ACHN (cell line): ENCODE measurements at places on chromosomes 12 and 14.

DNA sequence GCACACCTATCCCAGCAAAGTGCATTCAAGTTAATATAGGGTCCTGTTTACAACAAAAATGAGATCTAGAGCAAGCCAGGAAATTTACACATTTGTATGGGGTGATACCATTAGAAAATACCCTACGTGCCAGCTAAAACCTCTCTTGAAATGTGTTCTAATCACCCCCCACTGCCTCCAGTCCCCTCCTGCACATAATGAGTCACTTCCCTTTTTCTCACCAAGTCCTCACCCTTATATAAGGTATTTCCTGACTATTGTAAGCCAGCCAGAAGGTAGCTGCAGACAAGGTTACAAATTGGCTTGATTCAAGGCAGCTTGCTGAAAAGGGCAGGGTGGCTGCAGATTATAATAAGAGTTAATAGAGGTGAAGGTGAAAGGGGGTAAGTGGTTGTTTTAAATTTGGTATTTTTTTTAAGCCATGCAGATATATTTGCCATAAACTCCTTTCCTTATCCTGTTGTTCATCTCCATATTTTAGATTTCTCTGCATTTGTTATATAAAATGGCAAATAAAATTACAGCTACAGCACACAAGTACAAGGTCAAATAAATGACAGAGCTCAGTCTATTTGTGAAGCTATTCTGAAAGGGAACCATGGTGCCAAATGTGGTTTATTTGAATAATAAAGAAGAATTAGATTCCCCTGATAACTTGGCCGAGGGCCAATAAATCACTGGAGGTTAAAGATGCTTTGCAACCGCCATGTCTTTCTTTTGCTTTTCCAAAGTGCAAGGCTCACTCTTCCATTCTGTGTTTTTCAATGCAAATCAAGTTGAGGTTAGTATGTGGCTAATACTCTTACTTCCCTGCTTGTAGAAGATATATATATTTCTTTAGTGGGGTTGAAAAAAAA is 385.9 kb downstream of the EGLN3 start:
- peak; percentile 57 for DNase-seq

GRCh38 chr12:31278424-31278823 is 47.5 kb downstream of the SINHCAF start:
- DNase-seq = no peak

DNA sequence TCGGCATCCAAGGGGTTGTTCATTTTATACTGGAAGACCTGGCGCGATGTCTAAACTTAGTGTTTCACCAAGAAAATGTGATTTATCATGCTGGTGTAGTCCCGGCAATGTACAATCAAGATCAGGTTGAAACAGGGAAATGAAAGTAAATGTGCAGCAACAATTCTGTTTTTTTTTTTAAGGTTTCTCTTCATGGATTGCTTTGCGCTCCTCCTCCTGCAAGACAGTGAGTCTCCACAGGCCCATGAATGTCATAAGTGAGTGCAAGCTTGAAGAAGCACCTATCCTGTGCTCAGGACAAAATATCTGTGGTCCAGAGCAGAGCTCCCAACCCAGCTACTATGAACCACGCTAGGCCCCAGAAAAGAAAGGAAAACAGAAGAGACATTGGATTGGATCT is 143.4 kb downstream of the KCNK10 start:
- DNase-seq = no peak

DNA sequence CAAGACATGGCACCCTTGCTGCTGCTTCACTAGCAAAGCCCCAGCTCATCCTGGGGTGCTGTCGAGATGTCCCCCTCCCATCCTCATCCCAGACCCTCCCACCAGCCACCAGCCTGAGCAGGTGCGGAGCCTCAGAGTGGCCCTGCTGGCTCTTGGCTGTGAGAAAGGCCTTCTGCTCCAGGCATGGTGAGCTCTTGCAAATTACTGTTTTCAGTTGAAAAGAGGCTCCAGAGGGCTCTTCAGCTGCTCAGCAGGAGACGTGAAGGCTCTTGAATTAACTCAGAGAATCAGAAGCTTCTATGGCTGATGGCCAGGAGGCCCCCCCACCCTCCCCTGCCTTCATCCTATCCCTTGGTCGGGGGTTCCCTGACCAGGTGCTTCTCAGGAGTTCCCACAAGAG is 44.1 kb downstream of the WSCD2 start:
- DNase-seq = no peak

GRCh38 chr12:53967421-53967925 is 5.5 kb upstream of the HOXC11 start:
- DNase-seq = no peak
